ENCODE measurements at places on chromosomes 4 and X.

GRCh38 chr4:186666252-186666651, 57.4 kb downstream of the FAT1 start:
- no peak for DNase-seq

- DNase-seq: peak; percentile 60
Observed at GRCh38 chr4:133152831-133153481, 3.9 kb downstream of the PCDH10 start.

DNA sequence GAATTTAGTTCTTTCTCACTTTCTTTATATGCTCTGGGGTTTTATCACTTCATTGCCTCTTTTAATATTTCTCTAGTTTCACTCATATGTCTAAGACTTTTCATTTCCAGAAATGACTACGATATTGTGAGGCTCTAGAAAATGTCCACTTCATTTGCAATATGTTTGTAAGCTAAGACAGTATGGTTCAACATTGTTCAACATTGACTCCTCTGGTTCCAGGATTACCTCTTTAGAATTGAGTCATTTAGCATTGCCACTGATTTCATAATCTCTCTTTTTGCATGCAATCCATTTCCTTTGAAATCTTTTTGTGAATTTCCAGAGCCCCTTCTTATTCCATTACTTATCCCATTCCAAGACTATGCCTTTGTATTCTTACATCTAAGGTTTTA, 32.3 kb downstream of the BBS12 start:
- DNase-seq: peak; percentile 87

DNA sequence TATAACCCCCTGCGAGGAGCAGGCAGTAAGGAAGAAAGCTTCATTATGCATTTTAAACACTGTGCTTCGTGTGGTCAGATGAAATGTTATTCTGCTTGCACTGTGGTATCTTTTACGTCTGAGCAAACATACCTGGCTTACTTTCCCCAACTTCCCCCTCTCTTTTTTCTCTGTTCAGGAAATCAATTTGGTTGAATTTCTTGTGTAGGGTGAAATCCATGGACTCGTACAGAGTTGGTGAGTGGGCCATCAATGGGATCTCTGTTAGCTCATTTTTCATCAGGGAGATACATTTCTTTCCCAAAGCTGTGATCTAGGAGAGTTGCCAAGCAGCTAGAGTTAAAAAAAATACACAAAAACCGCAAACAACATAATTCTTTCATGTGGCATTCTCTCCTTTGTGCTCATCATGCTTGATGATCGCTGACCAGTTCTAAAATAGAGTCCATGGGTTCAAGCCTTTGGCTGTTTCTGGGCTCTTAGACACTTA, 98.5 kb downstream of the FRAS1 start:
- DNase-seq: peak; percentile 22

DNA sequence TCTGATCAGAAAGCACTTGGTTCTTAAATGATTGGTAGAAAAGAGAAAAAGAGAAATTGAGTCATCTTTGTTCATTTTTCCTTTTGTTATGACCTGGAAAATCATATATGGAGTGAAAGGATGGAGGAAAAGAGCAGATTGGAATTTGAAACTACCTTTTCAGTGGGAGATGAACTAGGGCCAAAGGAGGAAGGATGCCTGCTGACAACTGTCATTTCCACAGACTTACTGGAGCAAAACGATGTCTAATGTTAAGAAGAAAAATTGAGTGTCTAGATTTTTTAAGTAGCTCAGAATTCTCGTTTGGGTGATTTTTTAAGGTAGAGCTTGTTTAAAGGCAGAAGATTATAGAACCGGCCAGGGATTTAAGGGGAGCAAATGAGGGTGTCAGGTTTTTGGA, 144.6 kb upstream of the KCNIP4 start:
- DNase-seq: no peak

DNA sequence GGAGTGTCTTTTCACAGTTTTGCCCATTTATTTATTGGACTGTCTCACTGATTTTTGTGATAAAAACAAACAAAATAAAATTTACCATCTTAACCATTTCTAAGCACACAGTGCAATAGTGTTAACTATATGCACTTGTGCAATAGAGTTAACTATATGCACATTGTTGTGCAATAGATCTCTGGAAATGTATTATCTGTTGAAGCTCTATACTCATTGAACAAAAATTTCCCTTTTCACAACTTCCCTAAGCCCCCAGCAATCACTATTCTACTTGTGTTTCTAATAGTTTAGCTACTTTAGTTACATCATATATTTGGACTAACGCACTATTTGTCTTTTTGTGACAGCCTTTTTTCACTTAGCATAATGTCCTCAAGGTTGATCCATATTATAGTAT, 59.7 kb upstream of the BEX4 start:
- DNase-seq: peak; percentile 63

GRCh38 chr4:143407474-143407873, 70.8 kb downstream of the GAB1 start:
- peak; percentile 20 for DNase-seq

DNA sequence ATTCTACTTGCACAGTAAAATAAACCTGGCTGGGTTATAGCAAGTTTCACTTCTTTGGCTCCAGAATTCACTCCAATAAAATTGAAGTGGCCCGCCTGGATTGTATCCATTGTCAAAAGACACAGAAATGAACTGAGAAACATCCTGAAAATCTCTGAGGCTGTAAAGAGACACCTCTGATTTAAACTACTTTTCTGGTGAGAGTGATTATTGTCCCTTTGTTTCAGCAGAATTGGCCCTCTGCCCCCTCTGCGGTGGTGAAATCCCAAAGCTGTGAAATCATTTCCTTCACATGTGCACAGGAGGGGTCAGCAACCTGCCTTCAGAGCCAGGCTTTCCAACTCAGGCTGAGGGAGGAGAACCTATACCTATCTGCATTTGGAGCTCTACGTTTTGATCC, 23.0 kb downstream of the GAB3 start:
- DNase-seq: peak; percentile 77

DNA sequence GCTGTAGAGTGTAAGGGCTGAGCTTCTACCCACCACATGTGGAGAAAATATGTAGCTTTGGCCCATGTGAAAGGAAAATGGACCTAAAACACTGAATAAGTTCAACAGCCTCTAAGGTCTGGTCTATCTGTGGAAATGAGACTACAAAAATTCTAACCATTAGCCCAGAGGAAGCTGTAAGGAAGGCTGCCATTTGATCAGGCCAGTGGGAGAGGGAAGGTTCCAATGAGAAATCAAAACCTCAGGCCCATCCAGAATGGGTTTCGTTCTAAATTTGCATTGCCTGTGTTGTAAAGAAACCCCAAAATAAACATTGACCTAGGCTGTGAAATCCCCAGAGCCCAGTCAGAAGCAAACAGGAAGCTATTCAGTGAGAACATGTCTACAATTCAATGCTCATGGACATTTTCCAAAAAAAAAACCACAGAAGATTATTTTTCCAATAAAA, 320.4 kb upstream of the SLC7A11 start:
- peak; percentile 81 for DNase-seq

DNA sequence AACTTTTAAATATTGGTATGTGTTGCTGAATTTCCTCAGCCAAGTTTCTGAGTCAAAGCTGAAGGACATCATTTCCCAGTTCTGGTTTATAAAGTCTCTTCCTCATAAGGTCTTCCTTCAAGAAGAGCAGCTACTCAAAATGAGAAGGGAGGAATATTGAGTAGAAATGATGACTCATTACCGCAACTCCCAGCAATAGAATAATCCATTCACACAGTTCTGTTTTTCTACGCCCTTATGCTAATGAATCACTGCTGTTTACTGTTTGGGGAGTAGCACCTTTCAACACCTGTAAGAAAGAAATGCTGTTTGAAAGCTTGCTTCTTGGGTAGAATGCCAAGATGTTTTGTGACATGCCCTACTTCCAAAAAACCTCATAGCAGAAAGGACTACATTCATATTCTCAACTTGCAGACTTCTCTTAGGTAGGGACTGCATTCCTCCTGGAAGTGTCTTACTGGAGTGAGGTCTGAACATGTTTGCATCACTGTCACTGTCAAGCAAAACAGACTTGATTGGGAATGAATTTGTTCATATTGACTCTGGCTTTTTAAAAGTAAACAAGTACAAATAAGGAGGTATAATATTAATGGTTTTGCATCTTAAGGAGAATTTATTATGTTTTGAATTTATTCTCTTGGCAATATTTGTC, 147.2 kb upstream of the BANK1 start:
- DNase-seq: peak; percentile 12

DNA sequence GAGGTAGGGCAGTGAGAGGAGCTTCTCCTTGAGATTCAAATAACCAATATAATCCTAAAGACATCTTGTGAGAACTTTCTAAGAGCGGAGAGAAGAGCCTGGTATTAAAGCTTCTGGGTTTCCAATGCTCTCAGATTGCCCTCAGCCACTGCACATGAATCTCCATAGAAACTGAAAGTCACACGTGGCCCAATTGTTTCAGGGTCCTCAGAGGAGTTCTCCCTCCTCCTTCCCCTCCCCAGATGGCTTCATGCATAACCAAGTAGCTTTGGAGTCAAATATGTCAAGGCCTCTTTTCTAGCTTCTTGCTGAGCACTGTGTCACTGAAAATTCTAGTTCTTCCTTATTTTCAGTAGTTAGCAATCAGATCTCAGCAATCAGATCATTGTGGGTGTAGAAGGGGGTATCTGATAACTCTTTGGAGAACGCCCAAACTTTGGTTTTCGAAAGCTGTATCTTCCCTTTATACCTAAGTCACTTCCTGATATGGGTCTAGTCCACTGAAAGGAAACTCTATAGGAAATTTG, 2.2 kb downstream of the BTK start:
- DNase-seq: no peak

GRCh38 chr4:75071317-75071716, 138.4 kb downstream of the PARM1 start:
- no peak for DNase-seq

GRCh38 chrX:154441564-154441963, 2.4 kb upstream of the FAM50A start:
- DNase-seq: no peak

GRCh38 chr4:54095110-54095825, 4.7 kb upstream of the GSX2 start:
- DNase-seq: no peak

DNA sequence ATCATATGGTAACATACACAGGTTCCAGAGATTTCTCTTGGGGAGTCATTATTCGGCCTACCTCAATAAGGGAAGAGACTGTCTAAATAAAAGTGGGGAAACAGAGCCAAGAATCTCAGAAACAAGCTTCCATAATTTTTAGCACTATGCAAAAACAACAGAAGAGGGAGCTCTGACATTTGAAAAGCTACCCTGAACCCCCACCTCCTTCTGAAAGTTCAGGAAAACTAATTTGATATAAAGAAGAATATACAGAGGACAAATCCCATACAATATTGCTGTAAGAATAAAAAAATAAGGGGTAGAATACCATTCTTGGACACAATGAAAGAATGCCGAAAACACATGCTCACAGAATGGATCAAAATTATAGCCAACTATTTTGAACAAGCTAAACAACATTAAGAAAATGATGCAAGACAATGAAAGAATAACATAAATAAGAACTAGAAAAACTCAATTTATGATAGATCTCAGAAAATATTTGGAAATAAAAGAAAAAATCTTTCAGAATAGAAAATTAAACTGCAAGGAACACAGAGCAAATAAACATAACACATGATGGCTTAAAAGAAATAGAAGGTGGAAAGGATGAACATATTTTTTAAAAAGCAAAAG, 14.4 kb upstream of the ZNF41 start:
- DNase-seq: peak; percentile 67

- DNase-seq: no peak
Observed at GRCh38 chrX:7146703-7147412, 654 bp upstream of the STS start.

GRCh38 chr4:61521451-61521850, 321.3 kb downstream of the ADGRL3 start:
- no peak for DNase-seq

- no peak for DNase-seq
Observed at GRCh38 chrX:15977644-15978043, 123.0 kb upstream of the AP1S2 start.

DNA sequence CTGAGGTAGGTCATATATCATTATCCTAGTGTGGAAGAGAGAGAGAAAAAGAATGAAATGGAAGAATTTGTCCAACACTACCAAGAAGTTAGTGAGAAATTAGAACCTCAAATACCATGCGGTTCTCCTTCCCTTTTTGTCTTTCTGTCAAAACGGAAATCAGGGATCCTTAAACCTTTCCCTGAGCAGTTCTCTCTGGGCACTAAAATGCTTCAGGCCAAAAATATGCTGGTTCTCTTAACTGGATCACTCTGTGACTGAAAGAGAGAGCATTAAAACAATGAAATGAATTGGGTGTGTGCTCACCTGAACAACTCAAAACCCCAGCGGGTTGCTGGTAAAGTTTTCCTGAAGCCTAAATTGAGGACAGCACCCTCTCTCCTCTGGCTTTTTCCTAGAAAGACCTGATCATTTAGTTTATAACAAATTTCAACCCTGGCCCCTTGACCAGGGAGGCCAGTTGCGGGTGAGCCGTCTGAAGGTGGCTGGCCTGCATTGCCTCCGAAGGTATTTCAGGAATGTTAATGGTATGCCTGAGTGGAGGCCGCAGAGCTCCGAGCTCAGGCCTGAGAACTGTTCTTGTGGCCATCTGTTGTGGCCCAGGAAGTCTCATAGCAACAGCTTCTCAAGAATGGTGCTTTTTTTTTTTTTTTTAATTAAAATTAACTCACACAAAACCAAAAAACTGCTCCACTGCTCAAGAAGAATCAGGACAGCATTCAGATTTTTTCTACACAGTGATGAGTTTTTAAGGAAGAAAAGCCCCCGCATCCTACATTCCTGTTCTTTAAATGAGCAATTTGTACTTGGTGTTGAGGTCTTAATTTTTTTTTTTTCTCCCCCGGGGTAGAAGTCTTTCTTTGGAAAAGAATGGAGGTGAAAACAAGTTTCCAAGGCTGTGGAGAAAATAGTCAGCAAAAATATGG, 155.1 kb downstream of the SHROOM3 start:
- DNase-seq: peak; percentile 83

GRCh38 chr4:142845293-142846107, 601 bp downstream of the INPP4B start:
- no peak for DNase-seq

GRCh38 chrX:79084923-79085322, 59.6 kb upstream of the GPR174 start:
- DNase-seq: no peak

DNA sequence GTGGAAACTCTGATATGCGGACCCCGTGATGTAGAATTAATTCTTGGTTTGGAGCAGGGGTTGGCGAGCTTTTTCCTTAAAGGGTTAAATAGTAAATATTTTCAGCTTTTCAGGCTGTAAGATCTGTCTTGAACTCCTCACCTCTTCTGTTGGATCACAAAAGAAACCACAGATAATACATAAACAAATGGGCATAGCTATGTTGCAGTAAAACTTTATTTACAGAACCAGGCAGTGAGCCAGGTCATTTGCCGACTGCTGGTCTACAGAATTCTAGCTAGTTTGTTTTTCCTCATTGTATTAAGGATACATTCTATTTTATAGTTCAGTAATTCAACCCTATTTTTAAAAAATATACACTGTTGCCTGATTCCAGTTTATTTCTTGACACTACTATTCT, 116.6 kb downstream of the PAPSS1 start:
- DNase-seq: peak; percentile 64

DNA sequence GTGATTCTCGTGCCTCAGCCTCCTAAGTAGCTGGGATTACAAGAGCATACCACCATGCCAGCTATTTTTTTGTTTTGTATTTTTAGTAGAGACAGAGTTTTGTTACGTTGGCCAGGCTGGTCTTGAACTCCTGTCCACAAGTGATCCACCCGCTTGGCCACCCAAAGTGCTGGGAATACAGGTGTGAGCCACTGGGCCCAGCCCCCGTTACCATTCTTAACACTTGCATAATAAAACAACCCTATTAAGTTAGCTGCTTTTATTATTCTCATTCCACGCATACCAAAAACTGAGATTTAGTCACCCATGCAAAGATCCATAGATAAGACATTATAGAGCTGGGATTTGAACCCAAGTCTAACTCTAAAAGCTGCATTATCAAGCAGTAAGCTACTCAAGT, 6.0 kb upstream of the TEX13A start:
- DNase-seq: no peak
